ENCODE measurements at places on chromosomes 6 and 20.

DNA sequence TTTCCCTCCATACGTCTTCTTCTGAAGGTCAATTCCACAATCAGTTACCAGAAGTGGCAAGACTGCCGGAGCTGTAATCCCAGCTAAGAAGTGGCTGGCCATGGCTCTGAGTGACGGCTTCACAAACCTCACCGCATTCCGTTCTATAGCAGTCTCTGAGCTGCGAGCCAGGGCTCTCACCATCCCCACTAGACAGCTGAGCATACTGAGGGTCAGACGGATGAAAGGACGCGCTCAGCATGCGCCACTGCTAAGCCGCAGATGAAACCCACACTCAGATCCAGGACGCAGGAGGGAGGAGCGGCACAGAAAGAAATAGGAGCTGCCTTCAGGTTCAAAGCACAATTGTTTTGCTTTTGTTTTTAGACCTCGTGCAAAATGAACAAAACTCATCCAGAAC is 97.9 kb downstream of the ANKRD60 start:
- no peak for DNase-seq

DNA sequence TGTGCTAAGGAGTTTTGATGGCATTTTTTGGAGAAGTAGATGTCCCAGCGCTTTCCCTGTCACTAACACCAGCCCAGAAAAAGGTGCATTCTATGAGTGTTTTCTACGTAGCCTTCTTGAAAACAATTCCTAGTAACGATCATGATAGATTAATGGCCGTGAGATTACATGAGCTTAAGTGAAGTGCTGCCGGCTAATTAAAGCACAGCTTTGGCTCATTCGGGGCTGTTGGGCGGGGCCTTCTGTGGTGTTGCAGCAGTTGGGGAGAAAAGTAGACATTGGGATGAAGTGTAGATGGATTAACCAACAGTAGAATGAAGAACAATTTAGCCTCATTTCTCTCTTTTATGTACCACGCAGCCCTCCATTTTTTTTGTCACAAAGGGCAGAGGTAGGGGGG is 20.8 kb upstream of the TRAF3IP2 start:
- no peak for DNase-seq

DNA sequence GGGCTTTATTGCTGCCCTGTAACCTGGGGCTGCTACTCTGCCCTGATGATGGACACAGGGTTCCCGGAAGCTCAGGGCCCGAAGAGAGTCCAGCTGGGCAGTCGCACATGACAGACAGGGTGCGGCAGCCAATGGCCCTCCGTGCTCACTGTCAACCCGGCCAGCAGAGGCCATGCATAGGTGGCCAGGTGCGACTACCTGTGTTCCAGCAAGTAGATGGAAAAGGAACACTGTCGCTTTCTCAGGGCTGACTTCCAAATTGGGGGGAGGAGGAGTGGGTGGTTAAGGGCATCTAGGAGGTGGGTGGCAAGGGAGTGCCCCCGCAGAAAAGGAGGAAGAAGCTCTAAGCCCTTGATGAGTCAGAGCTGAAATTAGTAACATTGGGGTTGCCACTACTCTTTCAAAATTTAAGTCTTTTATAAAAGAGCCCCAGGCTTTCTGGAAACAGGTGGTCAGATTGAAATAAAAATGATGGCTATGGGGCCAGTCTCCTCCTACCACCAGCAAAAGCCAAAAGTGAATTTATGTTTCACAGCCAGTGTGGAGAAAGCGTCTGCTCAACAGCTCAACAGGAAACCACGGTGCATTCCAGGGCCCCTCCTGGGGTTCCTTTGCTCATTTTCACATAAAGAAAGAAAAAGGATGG is 2.3 kb upstream of the RAMACL start:
- DNase-seq, result peak; percentile 15

GRCh38 chr6:154792761-154793160 is 59.5 kb downstream of the SCAF8 start:
- no peak for DNase-seq

GRCh38 chr6:149140137-149140909 is 177.2 kb upstream of the TAB2 start:
- DNase-seq, result no peak
